ENCODE measurements at places on chromosomes 2 and 18.

DNA sequence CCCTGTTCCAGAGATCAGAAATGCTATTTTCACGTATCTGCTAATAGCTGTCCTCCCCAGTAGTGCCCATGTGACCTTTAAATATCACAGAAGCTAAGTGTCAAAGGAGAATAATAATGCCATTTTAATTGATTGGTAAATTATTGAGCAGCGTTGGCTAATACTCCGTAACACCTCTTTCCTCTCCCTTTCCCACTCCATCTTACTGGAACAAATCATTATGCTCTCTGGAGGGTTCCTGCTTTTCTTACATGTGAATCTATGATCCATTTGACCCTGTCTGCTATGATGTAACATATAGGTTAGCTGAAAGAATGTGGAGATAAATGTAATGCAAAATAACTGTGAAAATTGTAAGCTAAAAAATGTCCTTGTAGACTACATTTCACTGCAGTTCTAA lies 383.6 kb upstream of the GYPC start:
- DNase-seq = no peak

DNA sequence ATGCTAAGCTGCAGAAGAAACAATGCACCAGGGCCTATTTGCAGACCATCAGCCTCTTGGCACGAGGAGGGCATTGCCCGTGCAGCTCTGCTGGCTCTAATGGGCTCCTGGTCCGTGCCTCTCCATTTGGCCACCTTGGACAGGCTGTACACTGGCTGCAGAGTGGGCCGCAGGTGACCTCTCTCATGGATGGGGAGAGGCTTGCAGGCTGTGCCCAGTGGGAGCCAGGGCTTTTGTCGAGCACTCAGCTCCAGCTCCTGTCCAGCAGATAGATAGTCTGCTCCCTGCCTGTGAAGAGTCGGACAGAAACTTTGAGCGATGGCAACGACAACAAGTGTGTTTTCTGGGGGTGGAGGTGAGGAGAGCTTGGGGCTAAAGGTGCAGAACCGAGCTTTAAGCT lies 100.9 kb downstream of the MBP start:
- DNase-seq = no peak

GRCh38 chr18:76914314-76914713 lies 92.0 kb downstream of the ZNF236 start:
- no peak for DNase-seq

DNA sequence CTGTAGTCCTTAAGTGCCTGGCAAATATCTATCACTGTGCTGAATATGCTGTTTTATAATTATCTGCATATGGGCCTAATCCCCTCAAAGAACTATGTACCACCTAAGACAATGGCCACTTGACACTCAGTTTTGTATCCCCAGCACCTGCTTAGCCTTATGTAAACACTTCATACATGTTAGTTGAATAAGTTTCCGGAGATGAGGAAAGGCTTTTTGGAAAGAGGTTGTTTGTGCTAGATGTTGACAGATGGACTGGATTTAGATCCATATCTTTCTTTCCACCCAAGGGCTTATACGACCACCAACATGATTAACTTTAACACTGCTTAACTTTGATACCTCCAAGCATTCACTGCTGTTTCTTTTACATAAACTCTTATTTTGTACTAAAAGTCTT lies 63.3 kb downstream of the FAM228A start:
- DNase-seq = no peak

GRCh38 chr2:177796654-177797415 lies 275.7 kb downstream of the PDE11A start:
- DNase-seq = no peak

DNA sequence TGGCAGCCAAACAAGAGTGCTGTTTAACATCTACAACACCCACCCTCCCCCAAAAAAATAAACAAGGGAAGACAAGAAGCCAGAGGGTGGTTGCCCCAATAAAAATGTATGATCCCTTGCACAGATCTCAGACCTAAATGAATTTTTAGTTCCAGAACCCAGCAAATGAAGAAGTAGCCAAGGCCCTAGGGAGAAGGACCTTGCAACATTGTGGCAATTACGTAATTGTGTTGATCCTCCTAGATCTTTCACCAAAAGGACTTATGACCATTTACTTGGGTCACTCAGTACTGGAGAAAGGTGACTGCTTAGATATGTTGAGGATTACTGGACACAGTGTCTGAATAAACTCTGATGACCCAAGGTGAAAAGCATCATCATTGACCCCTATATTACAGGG lies 1393.8 kb downstream of the LRP1B start:
- no peak for DNase-seq

DNA sequence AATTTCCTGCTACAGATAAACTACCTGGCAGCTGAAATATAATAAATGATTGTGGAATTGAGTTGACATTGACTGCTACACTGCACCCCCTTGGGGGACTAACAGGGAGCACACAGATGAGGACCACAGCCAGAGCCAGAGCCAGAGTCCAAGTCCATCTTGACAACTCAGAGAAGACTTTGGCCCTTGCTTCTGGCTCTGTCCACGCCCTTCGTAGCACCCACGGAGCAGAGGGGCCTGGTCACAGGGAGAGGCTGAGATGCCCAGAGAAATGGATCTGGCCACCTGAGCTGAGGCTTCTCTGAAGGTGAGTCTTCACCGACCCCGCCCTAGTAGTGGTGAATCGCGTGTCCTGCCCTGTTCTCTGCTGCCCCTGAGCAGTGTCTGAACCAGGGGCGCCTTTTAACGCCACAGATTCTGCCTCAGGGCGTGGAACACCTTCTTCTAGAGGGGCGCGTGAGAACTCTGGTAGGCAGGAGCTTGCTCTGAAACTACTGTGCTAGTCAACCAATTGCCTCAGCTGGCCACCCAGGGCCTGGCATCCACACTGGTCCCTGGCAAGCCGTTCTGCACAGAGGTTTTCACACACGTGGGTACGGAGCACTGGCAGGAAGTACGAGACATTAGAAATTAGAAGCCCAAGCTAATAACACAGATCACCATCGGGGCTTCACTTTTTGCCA lies 35.7 kb upstream of the MAT2A start:
- no peak for DNase-seq

Data from AG09309 (cell line).